Activated naive CD4-positive, alpha-beta T cell (primary cell): ENCODE measurements at places on chromosomes 16 and 17.

DNA sequence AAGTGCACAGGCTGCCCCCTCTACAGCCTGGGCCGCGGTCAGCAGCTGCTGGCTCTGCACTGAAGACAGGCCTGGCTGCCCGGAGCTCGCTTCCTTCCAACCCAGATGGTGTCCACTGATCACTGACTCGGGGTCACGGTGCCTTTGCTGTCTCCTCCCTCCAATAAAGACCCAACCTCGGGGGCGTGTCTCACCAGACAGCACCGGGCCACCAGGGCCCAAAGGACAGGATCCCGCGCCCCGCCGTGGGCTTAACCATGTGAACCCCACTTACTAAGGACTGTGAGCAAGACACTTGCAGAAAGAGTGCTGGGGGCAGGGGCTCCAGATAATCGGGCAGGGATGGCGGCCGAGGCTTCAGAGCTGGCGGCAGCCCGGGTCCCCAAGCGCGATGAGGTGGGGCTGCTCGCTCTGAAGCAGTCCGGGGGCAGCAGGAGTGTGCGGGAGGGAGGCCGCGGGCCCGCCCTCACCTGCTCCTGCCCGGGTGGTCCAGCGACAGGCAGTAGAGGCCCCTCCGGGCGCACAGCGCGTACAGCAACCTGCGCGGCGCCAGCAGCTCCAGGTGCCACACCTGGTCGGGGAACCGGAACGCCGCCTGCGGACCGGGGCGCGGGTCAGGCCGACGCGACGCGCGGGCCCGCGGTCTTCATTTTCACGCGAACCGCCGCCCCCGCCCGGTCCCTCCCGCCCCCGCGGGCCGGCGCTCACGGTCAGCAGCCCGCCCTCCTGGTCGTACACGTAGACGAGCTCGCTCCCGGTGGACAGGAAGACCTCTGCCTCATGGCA, 502 bp downstream of the FAAP100 start:
- no peak for DNase-seq

- no peak for DNase-seq
Measured at GRCh38 chr16:10309271-10309932, 76.5 kb upstream of the ATF7IP2 start.

DNA sequence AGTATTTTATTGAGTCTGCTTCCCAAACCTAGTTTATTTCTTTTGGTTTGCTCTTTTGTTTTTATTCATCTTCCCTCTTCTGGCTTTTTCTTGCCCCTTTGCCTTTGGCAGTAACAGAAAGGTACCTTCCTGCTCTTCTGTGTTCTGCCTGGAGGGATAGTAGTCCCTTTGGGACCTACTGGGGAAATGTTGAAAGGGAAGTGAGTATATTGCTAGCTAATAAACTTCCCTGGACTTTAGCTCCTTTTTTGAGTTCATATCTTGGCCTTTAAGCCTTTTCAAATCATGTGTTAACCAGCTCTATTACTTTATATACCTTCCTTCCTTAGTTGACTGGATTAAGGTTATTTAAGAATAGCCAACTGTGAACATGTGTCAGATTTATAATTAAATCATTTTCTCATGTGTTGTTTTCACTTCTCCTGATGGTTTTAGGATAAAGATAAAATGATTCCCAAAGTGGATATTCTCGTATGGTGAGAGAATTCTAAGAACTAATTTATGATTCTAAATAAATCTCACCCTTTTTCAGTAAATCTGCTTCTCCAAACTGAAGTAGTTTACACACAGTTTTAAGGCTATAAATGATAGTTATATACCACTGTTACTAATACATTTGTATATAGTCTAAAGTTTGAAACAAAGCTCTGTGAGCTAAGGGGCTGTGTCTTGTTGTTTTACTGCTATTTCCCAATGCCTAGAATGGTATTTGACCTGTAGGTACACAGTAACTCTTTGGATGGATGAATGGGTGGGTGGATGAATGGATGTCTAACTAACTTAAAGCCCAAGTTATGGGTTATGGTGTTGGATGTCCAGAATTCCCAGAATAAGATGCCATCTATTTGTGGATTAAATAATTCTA, 45.7 kb downstream of the OMG start:
- no peak for DNase-seq

- no peak for DNase-seq
Measured at GRCh38 chr17:44266402-44267164, 1.4 kb downstream of the SLC4A1 start.

DNA sequence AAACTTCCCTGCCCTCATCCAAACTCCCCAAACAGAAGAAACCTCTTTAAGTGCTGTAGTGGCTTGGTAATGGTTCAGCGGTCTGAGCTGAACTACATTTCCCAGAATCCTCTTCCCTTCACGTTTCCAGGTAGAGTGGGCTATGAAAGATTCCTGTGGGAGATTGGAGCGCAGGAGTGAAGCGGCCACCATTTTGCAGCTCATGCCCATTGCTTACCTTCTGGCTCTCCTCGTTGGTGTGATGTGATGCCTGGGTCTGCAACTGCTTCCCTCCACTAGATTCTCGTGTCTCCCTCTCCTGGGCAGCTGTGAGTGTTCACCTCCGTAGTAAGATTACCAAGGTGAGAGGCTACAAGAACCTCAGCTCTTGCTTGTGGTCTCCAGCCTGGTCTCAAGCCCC, 82.1 kb downstream of the GPR139 start:
- DNase-seq: no peak

DNA sequence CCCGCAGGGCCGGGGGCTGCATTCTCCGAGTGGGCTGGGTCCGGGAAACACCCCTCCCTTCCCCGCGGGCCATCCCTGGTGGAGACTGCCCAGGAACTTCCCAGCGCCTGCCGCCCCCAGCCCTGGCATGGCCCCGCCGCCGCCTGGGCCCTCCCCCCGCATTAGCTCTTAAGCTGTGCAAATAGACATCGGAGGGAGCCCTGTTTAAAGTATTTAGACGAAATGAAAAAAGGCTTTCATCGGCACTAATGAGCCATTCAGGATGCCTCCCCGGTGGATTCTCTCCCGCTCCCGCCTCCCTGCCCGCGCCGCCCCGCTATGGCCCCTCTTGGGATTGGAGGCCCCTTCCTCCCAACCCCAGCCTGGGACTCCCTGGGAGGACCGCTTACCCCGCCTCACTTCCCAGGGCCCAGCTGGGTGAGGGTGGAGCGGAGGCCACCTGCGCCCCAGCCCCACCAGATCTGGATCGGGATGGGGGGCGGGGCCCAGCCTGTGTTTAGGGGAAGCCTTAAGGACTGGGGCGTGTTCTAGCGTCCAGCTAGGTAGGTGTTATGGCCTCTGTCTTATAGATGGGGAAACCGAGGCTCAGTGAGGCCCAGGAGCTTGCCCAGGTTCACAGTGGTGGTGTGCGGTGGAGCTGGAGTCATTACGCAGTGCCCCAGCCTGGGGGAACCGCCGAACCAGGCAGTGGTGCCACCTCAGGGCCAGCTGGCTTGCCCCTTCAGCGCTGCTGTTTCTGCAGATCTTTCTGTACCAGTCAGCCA, 19.7 kb downstream of the SEZ6 start:
- no peak for DNase-seq

- DNase-seq: no peak
Measured at GRCh38 chr17:67554634-67555033, 163.1 kb upstream of the NOL11 start.

DNA sequence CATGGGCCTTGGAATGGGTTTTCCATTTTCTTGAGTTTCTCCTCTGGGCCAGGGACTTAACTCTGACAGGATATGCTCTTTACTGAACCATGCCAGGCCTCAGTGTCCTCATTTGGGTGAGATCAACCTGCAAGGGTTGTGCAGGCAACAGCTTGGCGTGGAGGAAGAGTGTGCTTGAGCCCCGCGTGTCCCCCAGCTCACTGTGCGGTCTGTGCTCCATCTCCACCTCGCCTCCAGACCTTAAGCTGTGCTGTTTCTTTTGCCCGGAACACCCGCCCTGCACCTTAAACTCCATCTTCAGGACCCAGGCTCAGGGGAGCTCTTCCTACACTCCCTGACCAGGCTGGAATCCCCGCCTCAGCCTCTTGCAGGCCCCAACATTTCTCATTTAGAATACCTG, 9.7 kb downstream of the RUSF1 start:
- no peak for DNase-seq

DNA sequence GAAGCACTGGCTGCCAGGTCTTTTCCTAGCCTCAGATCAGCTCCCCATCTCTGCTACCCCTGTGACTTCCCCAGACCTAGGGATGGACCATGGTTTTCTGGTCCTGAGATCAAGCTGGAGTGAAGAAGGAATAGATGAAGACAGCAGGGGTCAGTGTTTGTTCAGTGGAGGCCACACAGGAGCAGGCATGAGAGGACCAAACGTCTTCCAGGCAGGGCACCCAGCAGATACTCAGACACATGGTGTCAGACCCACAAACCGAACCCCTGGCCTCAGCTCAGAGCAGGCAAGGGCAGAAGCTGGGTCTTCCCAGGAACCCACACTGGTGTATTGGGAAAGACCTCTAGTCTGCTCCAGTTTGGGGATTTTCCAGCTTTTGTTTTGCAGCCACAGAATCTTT, 189.7 kb downstream of the IRX5 start:
- DNase-seq: no peak

- DNase-seq: no peak
Measured at GRCh38 chr17:56313201-56313600, 159.9 kb downstream of the ANKFN1 start.

GRCh38 chr17:48600244-48601098, 4.3 kb downstream of the HOXB6 start:
- no peak for DNase-seq

DNA sequence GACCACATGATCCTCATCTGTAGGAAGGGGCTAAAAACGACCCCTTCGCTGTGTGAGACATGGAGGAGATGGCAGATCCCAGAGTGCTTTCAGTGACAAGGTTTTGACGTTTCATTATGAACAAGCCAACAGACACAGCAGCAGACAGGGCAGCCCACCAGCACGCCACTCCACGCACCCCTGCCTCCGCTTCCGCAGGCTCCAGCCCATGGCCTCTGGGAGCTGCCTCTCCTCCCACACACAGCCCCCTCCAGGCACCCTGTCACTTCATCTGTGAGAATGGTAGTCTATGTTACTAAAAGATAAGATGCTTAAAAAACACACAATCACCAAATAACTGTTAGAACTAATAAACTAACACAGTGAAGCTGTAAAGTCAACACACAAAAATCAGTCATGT, 12.3 kb upstream of the ADCY7 start:
- no peak for DNase-seq

DNA sequence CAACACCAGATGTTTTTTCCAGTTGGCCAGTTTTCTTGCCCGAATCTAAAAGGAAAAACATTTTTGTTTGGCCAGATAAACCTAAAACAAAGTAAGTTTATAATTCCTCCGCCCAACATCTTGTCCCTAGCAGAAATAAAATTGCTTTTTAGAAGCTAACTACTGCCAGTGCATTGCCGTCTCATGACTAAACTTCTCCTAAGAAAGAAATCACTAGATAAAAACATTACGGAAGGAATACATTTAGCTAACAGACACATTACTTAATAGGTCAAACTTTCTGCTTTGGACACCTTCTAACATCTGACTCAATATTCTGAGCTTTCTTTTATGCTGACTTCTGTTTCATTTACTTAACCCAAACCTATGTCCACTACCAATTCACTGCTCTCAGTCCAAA, 36.2 kb downstream of the FBXL20 start:
- no peak for DNase-seq

GRCh38 chr16:62018301-62019060, 17.8 kb downstream of the CDH8 start:
- no peak for DNase-seq

GRCh38 chr17:61219460-61219859, 180.2 kb upstream of the TBX2 start:
- no peak for DNase-seq

- DNase-seq: no peak
Measured at GRCh38 chr16:18039931-18040330, 296.6 kb downstream of the NPIPA8 start.

GRCh38 chr17:40103071-40103661, 2.8 kb upstream of the NR1D1 start:
- no peak for DNase-seq

DNA sequence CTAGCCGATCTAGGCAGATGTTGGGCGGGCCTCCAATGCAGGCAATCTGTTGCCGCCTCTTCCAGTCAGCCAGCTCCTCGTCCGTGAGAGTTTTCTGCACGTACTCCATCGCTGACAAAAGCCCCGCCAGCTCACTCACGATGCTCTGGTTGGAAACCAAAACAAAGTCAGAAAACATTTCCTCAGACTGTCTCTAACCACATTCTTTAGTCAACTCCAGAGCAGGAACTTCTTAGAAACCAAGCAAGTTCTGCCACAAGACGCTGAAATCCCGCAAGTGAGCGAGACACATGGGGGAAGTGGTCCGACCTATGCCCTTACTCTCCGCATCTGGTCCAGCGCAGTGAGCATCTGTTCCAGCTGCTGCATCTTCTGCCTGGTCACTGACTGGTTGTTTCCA, 49.1 kb downstream of the STAT5A start:
- DNase-seq: peak; percentile 56

DNA sequence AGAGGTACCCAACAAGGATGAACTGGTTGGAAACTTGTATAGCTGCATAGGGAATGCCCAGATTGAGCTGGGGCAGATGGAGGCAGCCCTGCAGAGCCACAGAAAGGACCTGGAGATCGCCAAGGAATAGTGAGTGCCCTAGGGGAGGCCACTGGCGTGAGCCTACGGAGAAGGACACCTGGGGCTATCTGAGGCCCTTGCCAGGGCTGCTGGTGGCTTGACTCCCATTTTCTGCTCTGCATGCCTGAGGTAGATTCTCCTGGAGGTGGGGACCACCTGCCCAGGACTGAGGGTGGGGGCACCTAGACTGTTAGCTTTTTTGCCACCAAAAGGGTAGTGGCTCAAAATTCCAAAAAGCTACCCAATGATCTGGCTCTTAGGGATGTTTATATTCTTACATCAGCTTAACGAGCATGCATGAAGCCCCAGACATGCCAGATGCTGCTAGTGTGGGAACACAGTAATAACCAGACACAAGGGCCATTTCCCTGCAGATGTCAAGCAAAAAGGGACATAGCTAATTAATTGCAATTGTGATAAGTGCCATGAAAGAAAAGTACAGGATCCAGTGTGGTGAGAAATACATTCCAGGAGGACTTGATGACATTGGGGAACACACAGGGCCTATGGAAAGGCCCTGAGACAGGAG, 8.8 kb downstream of the ODAD4 start:
- DNase-seq: no peak

GRCh38 chr17:21689604-21690003, 2.7 kb upstream of the KCNJ18 start:
- no peak for DNase-seq

- no peak for DNase-seq
Measured at GRCh38 chr16:84226026-84226425, 13.8 kb downstream of the KCNG4 start.

DNA sequence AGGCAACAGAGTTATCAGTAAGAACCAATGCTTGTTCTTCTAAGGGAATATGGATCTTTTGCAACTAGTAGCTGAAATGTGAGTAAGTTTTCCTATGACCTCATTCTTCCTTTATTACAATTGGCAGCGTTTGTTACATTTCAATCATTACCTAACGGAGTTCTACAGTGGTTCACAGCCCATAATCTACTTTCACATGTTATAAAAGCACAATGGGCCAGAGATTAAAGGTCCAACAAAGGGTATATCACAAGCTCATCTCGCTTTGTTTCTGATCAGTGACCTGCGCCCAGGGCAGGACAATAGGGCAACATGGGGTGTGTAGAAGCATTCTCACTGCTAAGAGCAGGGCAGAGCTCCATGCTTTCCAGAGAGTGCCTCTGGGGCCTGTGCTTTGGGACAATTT, 279.9 kb upstream of the DYNLRB2 start:
- no peak for DNase-seq

- DNase-seq: no peak
Measured at GRCh38 chr17:48011405-48012150, 26.0 kb downstream of the COPZ2 start.
